Gastroesophageal sphincter (tissue), 4 donors: ENCODE measurements at places on chromosomes 3 and 15. TPM values are rescaled to one million over a fixed set of nuclear protein-coding genes. Genes with fewer than 3 reads are reported as not detected.
A peak's percentile ranks its signal among the peaks of the same experiment; 100 is the strongest.

- H3K27me3 ChIP-seq, result no peaks in the 10 kb centered on the region
- no peaks in the 10 kb centered on the region for H3K36me3 ChIP-seq
- no peak overlapping the region for H3K4me3 ChIP-seq
- no peaks in the 10 kb centered on the region for H3K4me1 ChIP-seq
Measured at GRCh38 chr3:87076946-87077345, 86.0 kb upstream of the VGLL3 start.

GRCh38 chr3:10771486-10772270 lies 44.4 kb upstream of the SLC6A11 start:
- H3K4me1 ChIP-seq, result no peaks in the 10 kb centered on the region
- H3K27ac ChIP-seq, result no peak overlapping the region
- no peak for ATAC-seq
- H3K27me3 ChIP-seq, result peaks cover 68% of the 10 kb centered on the region
- H3K36me3 ChIP-seq, result no peaks in the 10 kb centered on the region

DNA sequence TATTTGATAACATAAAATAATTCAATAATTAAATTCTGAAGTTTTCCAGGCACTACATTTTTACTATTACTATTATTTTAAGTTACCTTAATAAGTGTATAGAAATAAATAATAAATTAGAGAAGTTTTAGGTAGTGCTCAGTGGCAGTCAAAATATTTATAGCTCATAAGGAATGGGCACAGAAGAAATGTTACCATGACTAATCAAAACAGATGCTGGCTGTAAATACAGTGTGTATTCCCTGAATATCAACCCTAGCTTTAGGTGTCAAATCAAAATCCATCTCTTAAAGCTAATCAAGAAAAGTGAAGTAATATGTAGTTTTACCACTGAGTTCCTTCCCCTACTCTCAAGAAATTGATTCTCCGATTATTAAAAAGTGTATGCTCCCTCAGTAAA lies 35.5 kb downstream of the ZBTB20 start:
- H3K4me1 ChIP-seq, result peaks cover 4% of the 10 kb centered on the region
- H3K4me3 ChIP-seq, result no peak overlapping the region
- ATAC-seq, result no peak
- no peak overlapping the region for H3K27ac ChIP-seq
- no peaks in the 10 kb centered on the region for H3K36me3 ChIP-seq

DNA sequence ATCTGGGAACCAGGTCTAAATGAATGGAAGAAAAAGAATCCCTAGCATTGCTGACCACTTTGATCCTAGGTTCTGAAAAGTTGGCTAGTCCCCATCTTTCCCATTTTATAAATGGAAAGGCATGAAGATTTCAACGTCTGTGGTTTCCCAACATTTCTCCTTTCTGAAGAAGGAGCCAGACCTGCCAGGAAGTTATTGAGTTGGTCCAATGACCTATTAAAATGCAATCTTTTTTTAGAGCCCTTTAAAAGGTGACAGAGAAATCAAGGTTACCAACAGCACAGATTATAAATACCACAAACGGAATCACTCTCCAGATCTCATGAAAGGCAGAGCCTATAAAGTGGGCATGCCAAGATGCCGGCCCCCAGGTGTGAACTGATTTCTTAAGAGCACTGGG lies 505.6 kb upstream of the THBS1 start:
- H3K4me1 ChIP-seq, result peaks cover 2% of the 10 kb centered on the region

GRCh38 chr15:99264125-99264524 lies 12.8 kb downstream of the LRRC28 start:
- H3K4me1 ChIP-seq, result no peaks in the 10 kb centered on the region
- H3K4me3 ChIP-seq, result no peak overlapping the region
- H3K27me3 ChIP-seq, result no peaks in the 10 kb centered on the region
- peaks cover 16% of the 10 kb centered on the region for H3K36me3 ChIP-seq

GRCh38 chr3:8460050-8460708 lies 41.4 kb upstream of the LMCD1 start:
- H3K4me3 ChIP-seq, result no peak overlapping the region
- no peak for ATAC-seq
- peaks cover 4% of the 10 kb centered on the region for H3K4me1 ChIP-seq
- H3K36me3 ChIP-seq, result no peaks in the 10 kb centered on the region
- H3K27me3 ChIP-seq, result no peaks in the 10 kb centered on the region
- H3K27ac ChIP-seq, result no peak overlapping the region

DNA sequence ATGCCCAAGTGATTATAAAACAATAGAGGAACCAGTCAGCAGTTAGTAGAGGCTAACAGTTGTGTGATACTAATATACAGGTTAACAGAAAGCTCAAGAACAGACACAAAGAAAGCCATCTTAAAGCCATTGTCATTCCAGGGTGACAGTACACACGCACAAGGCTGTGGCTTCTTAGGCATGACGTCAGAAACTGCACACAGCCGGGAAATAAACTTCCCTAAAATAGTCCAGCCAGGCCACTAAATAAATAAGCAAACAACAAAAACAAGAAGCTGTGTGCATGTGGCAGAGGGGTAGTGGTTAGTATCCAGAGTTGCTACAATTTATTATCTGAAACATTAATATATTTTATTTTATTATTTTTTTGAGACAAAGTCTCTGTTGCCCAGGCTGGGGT lies 49.8 kb downstream of the PPCDC start:
- H3K36me3 ChIP-seq, result no peaks in the 10 kb centered on the region
- no peaks in the 10 kb centered on the region for H3K27me3 ChIP-seq
- no peaks in the 10 kb centered on the region for H3K4me1 ChIP-seq
- H3K4me3 ChIP-seq, result no peak overlapping the region
- no peak overlapping the region for H3K27ac ChIP-seq
- peak; percentile 36 for ATAC-seq

GRCh38 chr3:188270423-188270972 lies 116.5 kb downstream of the LPP start:
- ATAC-seq, result peak; percentile 66
- H3K36me3 ChIP-seq, result no peaks in the 10 kb centered on the region
- no peak overlapping the region for H3K4me3 ChIP-seq
- H3K27ac ChIP-seq, result peak overlapping the region; percentile 100

CHD2 gene
- 51.3 TPM for total RNA-seq

LOXL1 gene
- total RNA-seq, result 22.9 TPM

RHCG gene
- total RNA-seq, result 140 TPM
